ENCODE measurements at places on chromosomes 7 and 10.

GRCh38 chr10:113221756-113222168 is 271.7 kb downstream of the TCF7L2 start:
- peak; percentile 48 for DNase-seq

DNA sequence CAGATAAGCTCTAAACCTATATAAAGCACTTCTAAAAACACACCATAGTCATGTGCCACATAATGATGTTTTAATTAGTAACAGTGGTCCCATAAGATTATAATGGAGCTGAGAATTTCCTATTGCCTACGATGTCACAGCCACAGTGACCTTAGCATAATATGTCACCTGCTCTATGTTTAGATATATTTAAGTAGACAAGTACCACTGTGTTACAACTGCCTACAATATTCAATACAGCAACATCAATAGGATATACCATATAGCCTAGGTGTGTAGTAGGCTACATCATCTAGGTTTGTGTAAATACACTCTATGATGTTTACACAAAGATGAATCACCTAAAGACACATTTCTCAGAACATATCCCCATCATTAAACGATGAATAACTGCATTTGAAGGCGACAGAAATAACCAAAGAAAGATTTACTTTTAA is 24.5 kb downstream of the GPR22 start:
- DNase-seq, result no peak

- no peak for DNase-seq
Measured at GRCh38 chr7:41241641-41242040, 461.2 kb downstream of the INHBA start.

GRCh38 chr7:159141167-159141566 is 3.5 kb downstream of the VIPR2 start:
- DNase-seq, result no peak

GRCh38 chr10:124447751-124448466 is 1.9 kb downstream of the NKX1-2 start:
- DNase-seq, result no peak

GRCh38 chr7:1142051-1142635 is 17.9 kb downstream of the ZFAND2A start:
- no peak for DNase-seq

- DNase-seq, result peak; percentile 42
Measured at GRCh38 chr10:12969951-12970350, 31.6 kb downstream of the CCDC3 start.

DNA sequence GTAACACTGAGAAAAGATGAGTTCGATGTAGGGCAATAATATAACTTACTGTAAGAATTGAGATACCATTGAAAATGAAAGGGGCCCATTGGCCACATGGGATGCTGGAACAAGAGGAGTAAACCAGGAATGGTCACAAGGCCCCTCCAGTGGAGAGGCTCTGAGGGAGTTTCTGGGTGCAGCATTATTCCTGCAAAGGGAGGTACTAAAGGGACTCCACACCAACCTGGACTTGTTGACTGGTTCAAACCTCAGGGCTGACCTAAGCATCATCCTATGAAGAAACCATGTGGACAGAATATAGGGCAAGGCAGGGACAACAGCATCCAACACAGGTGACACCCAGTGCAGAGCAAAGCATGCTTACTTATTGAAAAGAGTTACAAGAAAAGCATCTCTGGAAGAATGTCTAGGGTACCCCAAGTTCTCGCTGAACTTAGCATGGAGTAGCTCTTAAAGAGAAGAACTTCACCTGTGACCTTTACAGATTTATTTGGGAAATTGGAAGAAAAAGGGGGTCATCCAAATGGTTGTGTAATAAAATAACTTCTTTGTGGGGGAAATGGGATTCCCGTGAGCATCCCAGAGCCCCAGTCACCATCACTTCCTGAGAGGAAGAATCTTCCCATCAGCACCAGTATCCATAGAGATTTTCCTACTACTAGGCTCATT is 34.7 kb downstream of the PRSS2 start:
- DNase-seq, result no peak

DNA sequence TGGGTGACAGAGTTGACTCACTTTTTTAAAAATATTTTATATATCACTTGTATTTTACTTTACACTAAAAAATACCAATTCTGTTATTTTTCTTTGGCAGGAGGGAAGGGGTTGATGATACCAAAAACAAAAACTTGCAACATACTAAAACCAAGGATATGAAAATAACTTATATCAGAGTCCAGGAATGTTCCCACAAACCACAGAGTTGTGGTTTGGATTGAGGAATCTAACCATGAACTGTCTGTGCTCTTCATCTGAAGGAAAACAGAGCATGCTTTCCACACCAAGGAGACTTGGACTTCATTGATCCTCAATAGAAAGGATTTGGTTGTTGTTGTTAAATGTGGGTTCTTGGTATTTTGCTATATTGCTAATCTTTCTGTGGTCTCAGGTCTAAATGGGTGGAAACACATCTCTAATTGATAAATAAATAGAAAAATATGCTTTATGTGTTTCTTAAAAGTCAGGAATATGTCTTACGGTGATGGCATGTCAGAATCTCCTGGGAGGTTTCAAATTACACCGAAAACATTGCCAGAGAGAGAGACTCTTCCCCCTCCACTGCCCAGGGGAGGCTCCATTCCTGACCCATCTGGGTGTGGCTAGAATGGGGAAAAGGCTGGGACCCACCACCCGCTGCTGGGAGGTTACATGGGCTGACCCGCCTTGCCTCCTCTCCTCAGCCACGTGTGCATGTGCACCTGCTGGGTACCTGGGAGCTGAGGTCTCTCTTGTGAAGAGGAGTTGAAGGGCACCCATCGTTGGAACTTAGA is 46.9 kb upstream of the STK17A start:
- DNase-seq, result peak; percentile 92

GRCh38 chr10:104250371-104250770 is 4.3 kb upstream of the GSTO1 start:
- no peak for DNase-seq

Data from mesenchymal stem cell (in vitro differentiated cells and primary cell).